ENCODE measurements at places on chromosomes 1 and 21.

DNA sequence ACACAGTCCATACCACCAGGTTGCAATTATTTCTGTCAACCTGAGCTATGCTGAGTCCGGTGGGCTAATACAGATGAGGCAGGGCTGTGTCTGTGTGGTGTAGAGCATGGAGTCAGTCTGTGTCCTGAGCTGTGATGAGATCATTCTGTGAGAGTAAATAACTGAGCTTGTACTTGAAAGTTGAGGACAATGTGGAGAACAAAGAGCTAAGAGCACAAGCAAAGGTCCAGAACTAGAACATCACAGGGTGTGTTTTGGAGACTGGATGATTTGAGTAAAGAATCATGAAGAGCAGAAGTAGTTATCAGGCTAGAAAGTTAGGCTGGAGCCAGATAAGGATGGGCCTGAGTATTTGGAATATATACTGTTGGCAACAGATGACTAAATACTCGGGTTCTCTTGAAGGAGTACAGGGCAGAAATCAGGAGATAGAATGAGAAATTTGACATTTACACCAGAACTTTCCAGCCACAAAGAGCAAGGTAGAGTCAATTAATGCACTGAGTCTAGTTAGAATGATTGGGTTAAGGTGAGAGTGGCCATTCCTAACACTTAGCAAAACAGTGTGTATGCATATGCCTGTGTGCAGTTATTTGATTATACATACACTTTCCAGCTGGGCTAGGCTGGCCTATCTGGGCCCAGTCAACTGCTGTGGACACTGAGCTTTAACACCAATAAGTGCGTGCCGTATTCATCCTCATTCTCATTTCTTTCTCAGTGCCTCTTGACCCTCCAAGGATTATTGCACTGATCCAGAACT lies 48.8 kb downstream of the LEPR start:
- DNase-seq = no peak

GRCh38 chr1:62539028-62539447 lies 58.3 kb upstream of the ANGPTL3 start:
- DNase-seq = no peak

GRCh38 chr1:26887125-26887524 lies 3.0 kb downstream of the GPN2 start:
- no peak for DNase-seq

DNA sequence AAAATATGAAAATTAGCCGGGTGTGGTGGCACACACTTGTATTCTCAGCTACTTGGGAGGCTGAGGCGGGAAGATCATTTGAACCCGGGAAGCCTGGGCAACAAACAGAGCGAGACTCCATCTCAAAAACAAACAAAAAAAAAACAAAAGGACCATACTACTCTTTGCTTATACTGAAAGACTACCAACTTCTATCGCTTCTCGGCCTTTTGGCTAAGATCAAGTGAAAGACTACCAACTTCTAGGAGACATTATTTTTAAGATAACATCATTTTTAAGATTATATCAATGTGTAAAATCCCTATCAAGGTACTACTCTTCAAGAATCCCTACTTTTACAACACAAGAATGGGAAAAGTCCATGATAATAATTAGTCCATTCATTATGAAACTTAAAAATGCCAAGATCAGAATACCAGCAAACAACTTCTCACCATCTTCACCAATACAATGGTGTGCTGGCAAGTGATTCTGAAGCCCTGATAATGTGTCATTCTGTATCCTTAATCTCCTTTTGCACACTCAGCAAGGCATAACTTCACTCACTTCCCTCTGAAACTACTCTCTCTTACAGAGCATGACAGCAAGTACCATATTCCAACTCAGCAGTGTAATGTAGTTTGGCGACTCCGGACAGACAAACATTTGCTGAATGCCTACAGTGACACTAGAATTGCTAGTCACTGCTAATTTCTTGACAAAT lies 1.7 kb downstream of the PTP4A2 start:
- no peak for DNase-seq

- no peak for DNase-seq
These were observed 130.4 kb downstream of the LHX4 start for GRCh38 chr1:180360333-180361075.

- no peak for DNase-seq
These were observed 565.1 kb downstream of the NPHP4 start for GRCh38 chr1:5427026-5427613.

GRCh38 chr1:62436466-62437272 lies at the start of gene USP1:
Gene USP1 (plus strand): TSS chr1:62437049. CDS start chr1:62439868, 2,819 bp downstream.
- peak; percentile 95 for DNase-seq

Measured in activated CD4-positive, alpha-beta T cell treated with anti-CD3 and anti-CD28 coated beads for 1 hour (primary cell).